ENCODE measurements at places on chromosomes 11 and 22.

GRCh38 chr22:26047920-26048319 is 121.3 kb upstream of the SEZ6L start:
- no peak for DNase-seq

DNA sequence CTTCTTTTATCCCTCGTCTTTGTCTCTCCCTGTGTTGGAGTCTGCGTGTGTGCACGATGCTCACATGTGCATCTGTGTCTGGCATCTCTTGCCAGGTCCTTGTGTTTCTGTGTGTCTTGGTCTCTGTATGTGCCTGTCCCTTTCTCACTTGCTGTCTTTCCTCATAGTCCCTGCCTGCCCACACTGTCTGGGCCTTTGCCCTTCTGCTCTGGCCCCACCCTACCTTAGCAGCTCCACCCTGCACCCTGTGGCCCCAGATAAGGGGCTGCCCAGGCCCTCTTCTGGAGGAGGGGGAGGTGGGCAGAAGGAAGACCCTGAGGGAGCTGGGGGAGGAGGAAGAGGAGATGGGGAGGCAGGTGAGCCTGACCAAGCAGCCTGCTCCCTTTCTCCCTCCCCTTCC is 2.8 kb downstream of the EHBP1L1 start:
- DNase-seq: no peak

GRCh38 chr22:39115977-39116621 is 19.1 kb downstream of the APOBEC3H start:
- DNase-seq: no peak

DNA sequence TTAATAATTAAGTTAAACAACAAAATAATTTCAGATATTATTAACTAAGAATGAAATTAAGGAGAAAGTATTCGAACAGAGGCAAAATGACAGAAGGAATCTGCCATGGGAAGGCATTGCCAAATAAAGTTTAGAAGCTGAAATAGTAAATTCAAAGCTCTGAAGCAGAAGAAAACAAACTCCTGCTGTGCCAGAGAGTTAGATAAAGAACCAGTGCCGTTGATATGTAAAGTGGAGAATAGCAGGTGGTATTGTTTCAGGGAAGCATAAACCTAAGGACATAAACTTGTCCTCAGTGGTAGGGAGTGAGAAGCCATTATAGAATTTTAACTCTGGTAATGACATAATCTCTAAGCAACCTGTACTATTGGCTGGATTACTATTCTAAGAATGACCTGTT is 2.7 kb upstream of the HBG2 start:
- no peak for DNase-seq

- DNase-seq: no peak
Observed at GRCh38 chr11:35629914-35630313, 11.7 kb downstream of the FJX1 start.

GRCh38 chr22:22867996-22868715 is 19.5 kb upstream of the IGLL5 start:
- no peak for DNase-seq

DNA sequence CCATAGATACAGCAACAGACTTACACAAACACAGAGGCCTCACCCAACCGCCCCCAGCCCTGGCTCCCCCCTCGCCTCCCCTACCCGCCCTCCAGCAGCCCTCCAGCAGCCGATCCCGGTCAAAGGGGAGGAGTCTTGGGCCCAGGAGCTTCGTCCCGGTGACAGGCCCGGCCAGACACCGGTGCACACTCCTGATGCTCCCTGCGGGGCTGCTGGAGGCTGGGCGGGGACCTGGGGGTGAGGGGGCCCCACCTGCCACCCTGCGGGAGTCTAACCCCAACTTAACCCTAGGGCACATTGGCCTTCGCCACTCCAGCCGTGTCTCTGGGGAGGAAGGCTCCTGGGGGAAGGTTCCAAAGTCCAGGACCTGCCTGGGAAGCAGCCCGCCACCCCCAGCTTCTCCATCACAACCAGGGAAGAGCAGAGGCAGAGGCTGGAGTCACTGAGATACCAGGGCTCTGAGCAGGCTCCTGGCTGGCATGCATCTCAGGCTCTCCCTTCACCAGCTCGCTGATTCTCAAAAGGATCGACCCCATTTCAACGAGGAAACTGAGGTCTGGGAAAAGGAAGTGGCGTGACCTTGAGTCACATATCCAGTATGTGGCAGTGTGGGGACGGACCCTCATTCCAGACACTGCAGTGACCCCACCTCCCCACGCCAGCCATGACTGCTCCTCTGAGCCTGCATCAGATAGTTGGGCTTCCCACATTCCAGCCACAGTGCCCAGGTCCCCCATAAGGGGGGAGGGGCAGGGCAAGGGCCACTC is 14.4 kb downstream of the BCL9L start:
- no peak for DNase-seq

DNA sequence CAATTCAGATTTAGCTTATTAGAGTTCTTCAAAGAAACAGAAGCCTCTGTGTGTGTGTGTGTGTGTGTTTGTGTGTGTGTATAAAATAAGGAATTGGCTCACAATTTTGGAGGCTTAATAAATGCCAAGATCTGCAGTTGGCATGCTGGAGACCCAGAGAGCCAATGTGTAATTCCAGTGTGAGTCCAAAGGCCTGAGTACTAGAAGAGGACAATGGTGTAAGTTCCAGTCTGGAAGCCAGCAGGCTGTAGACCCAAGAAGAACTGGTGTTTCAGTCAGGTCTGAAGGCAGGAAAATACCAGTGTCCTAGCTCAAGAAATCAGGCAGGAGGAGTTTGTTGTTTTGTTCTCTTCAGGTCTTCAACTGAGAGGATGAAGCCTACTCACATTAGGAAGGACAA is 20.0 kb downstream of the TMEM135 start:
- no peak for DNase-seq

DNA sequence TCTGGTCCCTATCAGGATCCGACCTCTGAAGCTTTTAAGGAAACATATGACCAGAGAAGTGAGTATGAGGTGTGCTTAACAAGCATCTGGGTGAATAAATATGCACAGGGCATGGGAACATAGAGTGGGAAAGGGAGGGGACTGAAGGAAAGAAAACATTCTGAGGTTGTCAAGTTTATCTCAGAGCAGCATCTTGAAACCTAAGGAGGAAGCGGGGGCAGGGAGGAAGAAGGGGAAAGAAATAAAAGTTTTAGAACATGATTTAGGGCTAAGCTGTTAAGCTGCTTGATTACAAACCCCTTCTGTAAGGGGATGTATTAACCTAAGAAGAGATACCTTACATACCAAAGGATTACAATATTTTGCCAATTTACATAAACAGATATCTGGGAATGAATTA is 24.0 kb upstream of the SC5D start:
- no peak for DNase-seq

- DNase-seq: no peak
Observed at GRCh38 chr22:24129980-24130379, 51.3 kb upstream of the SUSD2 start.

- DNase-seq: no peak
Observed at GRCh38 chr11:11220786-11221185, 132.3 kb downstream of the CSNK2A3 start.

DNA sequence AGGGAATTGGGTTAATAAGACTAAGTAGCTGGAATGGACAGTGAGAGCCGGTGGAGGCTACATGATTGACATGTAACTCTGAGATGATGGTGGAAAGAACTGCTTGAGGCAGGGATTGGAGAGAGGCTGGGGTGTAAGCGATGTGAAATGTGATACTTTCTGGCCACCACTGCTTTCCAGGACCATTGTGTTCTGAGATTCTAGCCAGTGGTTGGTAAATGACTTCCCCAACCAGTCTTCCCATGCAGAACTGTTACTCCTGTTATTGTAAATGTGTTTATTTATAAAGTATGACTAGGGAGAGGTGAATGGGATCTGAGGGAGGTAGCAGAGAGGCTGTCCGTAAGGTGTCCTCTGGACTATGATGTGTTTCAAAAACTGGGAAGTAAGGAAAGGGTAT is 18.1 kb downstream of the EXT2 start:
- no peak for DNase-seq

- no peak for DNase-seq
Observed at GRCh38 chr11:57904376-57904775, 119.3 kb upstream of the OR9Q1 start.

GRCh38 chr11:68469122-68469521 is 8.6 kb downstream of the PPP6R3 start:
- no peak for DNase-seq

DNA sequence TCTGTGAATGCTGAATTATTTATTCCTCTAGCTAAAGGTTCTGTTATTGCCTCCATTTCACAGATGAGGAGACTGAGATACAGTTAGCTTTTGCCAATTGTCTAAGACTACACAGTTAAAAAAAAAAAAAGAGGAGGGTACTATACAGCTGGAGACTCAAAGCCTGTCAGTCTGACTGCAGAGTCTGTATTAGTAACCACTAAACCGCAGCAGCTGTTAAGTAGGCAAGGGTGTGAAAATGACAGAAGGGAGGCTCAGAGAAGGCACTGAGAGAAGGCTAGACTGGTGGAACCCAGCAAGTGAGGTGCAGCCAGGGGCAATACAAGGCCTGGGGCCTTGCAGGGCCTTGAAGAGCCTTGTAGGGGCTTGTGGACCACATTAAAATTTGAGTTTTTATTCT is 181.2 kb downstream of the CSNK2A3 start:
- DNase-seq: no peak

- no peak for DNase-seq
Observed at GRCh38 chr22:29487426-29487986, 7.5 kb downstream of the NEFH start.

DNA sequence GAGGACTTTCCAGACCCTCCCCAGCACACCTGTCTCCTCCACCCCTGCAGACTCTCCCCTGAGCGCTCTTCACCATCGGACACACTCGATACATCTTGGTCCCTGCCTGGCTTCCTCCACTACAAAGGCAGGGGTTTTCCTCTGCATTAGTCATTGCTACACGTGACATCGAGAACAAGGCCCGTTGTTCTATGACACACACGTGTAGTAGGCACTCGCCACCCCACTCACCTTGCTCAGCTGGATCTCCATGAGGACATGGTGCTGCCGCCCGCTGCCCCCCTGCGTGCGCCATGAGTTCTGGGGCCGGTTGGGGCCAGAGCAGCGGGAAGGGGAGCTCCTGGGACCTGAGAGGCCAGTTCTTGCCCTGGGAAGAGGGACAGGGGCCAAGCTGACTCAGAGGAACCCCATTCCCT is 16.7 kb downstream of the ATG2A start:
- DNase-seq: no peak

DNA sequence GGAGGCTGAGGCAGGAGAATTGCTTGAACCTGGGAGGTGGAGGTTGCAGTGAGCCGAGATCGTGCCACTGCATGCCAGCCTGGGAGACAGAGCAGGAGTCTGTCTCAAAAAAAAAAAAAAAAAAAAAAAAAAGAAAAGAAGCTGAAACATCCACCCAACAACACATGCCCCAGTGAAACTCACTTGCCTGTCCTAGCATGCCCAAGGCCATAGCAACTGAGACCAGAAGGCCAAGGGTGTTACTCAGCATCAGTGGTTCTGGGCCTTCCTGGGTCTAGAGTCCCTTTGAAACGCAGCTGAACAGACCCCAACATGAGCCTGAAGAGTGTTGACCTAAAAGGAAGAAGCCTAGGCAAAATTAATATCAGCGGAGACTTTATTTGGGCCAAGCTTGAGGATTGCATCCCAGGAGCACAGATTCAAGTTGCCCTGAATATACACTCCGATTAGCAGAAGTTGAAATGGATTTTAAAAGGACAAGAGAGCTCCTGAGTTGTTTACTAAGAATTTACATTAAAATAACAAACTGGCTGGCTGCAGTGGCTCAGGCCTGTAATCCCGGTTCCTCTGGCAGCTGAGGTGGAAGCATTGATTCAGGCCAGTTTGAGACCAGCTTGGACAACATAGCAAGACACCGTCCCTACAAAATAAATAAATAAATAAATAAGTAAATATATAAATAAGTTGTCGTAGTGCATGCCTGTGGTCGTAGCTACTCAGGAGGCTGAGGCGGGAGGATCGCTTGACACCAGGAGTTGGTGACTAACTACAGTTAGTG is 7.0 kb downstream of the PRDX5 start:
- no peak for DNase-seq

GRCh38 chr22:30948930-30949342 is 19.6 kb downstream of the MORC2 start:
- no peak for DNase-seq

GRCh38 chr11:71355281-71355680 is 92.9 kb downstream of the DHCR7 start:
- no peak for DNase-seq

DNA sequence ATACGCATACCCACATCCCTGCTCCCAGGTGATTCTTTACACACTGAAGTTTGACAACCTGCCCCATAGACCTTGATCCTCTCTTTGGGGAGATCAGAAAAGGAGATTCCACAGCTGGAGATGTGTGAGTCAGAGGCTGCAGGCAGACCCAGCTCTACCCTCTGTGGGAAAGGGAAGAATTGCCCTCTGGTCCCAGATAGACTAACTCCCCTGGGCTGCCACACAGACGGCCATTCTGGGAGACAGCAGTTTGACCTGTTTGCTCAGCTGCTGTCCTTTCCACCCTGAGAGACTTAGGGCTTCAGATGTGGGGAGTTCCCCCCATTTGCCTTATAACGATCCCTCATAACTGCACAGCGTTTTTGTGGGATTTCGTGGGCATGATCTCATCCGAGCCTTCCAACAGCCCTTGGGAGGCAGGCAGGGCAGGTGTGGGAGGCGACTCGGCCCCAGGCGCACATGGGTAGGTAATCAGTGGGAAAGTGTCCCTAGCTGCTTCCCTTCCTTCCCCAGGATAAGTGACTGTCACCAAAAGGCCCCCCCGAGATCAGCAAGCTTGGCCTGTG is 14.1 kb downstream of the FAM83F start:
- no peak for DNase-seq

GRCh38 chr22:36149441-36149840 is 11.1 kb downstream of the APOL3 start:
- DNase-seq: no peak

GRCh38 chr11:45885921-45886721 is 670 bp downstream of the MAPK8IP1 start:
- no peak for DNase-seq

- DNase-seq: no peak
Observed at GRCh38 chr11:61298663-61299244, 3.6 kb upstream of the VWCE start.

DNA sequence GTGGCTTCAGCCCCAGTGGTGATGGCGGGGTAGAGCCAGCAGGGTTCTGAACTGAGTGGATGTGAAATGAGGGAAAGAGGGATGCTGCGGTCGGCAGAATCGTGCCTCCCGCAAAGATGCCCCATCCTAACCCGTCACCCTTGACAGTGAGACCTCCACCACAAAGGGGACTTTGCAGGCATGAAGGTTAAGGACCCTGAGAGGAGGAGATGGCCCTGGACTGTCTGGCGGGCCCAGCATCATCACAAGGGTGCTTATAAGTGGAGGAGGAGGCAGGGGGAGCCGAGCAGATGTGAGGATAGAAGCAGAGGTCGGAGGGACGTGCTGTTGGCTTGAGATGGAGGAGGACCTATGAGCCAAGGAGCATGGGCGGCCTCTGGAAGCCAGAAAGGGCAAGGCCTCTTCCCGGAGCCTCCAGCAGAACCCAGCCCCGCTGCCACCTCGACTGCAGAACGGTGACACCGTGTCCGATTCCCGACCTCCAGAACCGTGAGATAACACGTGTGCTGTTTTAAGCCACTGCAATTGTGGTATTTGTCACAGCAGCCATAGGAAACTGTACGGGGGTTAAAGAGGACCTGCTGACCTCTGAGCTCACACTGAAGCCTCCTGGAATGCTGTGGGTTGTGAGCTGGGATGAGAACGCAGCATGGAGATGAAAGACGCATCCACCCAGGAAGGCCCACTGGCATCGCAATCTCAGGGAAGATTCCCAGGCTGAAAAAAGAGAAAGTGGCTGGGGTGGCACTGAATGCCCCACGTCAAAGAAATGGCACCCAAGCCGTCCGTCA is 10.9 kb downstream of the LINC01488 start:
- no peak for DNase-seq
